Thoracic aorta endothelial cell (primary cell): ENCODE measurements at places on chromosomes 7 and 10. TPM values are rescaled to one million over a fixed set of nuclear protein-coding genes. Genes with fewer than 3 reads are reported as not detected.

Gene ZNF503
- total RNA-seq: 2.0 and 2.4 TPM in 2 replicates

Gene NPSR1
- total RNA-seq: not detected in 2 replicates

Gene ELFN1
- total RNA-seq: 0.53 and 0.86 TPM in 2 replicates

Gene CALY
- total RNA-seq: not detected in 2 replicates

Gene SPDYE11
- total RNA-seq: not detected in 2 replicates

Gene MRPS24
- 77.8 and 104 TPM in 2 replicates for total RNA-seq

Gene PTPN20
- under 0.01 and 0.57 TPM in 2 replicates for total RNA-seq

Gene UPK3BL1
- total RNA-seq: 7.0 and 8.0 TPM in 2 replicates

Gene CALML3
- not detected in 2 replicates for total RNA-seq

Gene NEBL
- 1.1 and 2.2 TPM in 2 replicates for total RNA-seq

Gene C7orf33
- not detected in 2 replicates for total RNA-seq

Gene RELN
- 2.1 and 5.2 TPM in 2 replicates for total RNA-seq

Gene SLC26A3
- total RNA-seq: not detected in 2 replicates
